ENCODE measurements at places on chromosomes 3 and 15.
A peak's percentile ranks its signal among the peaks of the same experiment; 100 is the strongest.

- no peak for DNase-seq
Observed at GRCh38 chr3:189269365-189269764, 97.6 kb downstream of the TPRG1 start.

- DNase-seq: no peak
Observed at GRCh38 chr3:110589341-110589740, 482.3 kb upstream of the NECTIN3 start.

DNA sequence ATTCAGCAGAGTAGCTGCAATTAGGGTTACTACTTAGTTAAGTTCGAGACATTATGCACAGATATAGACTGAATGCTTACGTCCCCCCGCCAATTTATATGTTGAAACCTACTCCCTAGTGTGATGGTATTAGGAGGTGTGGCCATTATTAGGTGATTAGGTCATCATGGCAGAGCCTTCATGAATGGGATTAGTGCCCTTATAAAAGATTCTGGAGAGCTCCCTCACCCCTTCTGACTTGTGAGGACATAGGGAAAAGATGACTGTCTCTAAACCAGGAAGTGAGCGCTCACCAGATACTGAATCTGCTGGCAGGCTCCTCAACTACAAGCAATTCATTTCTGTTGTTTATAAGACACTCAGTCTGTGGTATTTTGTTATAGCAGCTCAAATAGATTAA, 25.6 kb upstream of the TEX9 start:
- DNase-seq: no peak

DNA sequence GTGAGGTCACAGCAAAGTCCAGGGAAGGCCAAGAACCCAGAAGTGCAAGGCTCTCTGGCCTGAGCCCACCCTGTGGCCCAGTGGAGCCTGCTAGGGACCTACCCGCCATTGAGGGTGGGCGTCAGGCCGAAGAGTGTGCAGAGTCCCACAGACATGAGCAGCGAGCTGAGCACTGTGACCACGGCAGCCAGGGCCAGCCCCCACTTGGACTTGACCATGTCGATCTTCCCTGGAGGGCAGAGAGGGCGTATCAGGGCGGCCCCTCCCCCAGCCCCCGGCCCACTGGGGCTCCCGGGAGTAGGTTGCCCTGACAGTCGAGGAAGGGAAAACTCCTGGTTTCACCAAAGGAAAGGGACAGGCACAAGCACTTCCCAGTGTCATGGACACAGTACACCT, 44.6 kb downstream of the PTPN23 start:
- no peak for DNase-seq

- DNase-seq: no peak
Observed at GRCh38 chr3:187002915-187003314, 72.6 kb downstream of the ST6GAL1 start.

DNA sequence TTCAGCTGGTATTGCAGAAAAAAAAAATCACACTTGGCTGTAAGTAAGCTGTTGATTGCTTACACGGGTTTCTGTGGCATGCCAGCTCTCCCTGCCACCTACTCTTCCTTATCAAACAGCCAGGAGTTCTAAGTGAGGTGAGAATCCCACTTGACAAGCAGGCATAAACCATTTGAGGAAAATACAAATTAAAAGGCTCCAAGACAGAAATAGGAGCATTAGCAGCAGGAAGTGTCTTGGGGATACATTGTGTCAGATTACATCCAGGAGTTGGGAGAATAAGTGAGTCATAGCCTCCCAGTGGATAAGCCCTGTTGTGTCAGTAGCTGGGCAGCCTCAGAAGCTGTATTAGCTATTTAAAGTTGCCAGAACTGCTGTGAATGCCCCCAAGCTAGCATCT, 256.0 kb downstream of the CNTN4 start:
- DNase-seq: peak; percentile 22

- DNase-seq: no peak
Observed at GRCh38 chr15:52440414-52440813, 88.3 kb downstream of the MYO5A start.

GRCh38 chr3:61719278-61719977, 158.1 kb downstream of the PTPRG start:
- DNase-seq: no peak

DNA sequence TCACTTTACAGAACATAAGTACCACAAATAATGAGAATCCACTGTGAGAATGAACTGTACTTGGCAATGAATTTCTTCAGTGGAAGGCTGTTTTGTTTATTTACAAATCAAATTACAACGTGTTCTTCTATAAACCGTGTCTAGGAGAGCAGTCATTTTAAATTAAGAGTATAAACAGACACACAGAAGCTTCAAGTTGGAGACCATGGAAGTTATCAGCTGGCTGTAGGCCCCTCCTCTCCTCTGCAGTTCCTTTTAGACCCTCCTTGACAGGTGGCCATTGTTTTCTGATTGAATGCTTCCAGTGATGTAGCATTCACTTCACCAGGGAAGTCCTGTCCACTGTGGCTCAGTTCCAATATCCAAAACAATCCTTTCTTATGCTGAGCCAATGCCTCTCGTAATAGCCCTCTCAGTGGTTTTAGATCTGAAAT, 7.3 kb upstream of the MAPK6 start:
- peak; percentile 56 for DNase-seq

DNA sequence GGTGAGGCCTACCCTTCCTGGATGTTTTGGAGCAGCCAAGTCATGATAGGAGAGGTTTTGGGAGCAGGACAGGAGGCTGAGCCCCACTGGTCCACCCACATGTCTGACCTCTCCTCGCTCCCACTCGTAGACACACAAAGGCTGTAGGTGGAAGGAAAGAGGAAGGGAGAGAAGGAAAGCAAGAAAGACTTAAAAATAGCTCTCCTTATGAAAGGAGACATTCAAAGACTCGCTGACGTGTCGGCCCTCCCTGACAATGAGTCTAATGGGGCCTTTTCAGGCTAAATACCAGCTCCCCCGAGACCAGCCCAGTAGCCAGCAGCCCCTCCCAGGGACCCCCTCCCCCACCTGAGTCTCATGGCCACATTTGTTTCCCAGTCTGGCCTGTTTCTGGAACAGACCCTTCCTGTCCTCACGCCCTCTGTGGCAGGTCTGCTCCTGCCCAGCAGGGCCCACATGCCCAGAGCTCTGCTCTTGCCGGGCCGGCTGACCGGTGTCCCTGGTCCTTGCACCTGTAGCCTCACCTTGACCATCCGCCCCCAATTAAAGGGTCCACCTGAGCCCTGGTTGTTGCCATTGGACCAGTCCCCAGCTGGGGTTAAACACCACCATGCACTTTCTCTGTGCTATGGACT, 49.3 kb downstream of the FGD5 start:
- no peak for DNase-seq

GRCh38 chr3:185796431-185797107, 28.3 kb downstream of the IGF2BP2 start:
- peak; percentile 45 for DNase-seq

GRCh38 chr3:44923632-44924456, 49.4 kb downstream of the TGM4 start:
- no peak for DNase-seq

GRCh38 chr3:33054100-33055092, 42.5 kb downstream of the GLB1 start:
- no peak for DNase-seq

DNA sequence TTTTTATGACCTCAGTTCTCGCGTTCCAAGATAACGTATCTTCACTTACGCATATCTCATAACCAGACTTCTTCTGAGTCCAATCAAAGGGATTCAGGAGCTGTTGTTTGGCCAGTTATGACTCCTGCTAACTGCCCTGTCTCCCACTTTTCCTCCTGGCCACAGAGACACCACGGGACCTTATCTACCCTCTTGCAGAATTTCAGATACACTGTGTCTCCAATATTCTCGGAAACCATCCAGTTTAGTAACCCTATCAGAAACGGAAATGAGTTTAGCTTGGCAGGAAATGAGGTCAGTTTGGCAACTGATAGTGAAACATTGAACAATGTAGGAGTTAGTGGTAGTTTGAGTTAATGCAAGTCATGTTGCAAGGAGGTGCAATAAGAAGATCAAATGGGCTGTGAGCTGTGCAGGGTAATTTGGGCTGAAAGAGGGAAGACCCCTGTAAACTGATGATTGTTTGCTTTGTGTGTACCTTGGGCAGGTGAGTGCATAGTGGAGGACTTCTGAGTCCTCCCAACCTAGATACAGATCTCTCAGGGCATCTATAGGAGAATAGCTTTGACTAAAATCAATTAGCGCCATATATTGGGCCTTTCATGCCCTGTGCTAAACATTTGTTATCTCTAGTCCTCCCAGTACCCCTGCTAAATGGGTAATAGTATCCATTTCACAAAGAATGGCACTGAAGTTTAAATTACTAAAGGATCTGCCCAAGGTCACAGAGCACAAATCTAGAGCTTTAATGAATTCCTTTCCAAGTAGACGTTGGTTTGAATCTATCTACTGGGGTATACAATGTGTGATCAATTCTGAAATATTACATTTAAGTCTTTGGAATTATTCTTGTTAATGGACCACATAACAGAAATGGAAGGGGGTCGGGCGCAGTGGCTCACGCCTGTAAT, 41.3 kb upstream of the PIK3CB start:
- DNase-seq: no peak

GRCh38 chr15:59344311-59344710, 28.4 kb downstream of the MYO1E start:
- no peak for DNase-seq

DNA sequence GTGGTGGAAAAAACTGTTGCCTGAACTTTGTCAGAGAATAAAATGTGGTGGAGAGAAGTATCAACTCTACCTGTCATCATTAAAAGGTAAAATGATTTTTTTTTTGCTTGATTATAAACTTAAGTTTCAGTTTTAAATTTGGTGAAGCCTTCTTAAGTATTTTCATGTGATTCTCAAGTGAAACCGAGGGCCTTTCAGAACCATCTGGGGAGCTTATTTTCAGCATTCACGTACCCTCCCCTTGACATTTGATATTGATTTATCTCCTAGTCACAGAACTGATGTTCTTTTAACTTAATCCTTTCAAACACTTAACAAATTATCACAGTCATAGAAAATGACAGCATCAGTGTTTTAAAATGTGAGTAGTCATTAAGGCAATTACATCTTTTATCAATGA, 38.5 kb downstream of the HPS3 start:
- DNase-seq: peak; percentile 59

- DNase-seq: no peak
Observed at GRCh38 chr3:140510303-140510861, 167.5 kb upstream of the TRIM42 start.
